ENCODE measurements at places on chromosomes 5 and 9.

DNA sequence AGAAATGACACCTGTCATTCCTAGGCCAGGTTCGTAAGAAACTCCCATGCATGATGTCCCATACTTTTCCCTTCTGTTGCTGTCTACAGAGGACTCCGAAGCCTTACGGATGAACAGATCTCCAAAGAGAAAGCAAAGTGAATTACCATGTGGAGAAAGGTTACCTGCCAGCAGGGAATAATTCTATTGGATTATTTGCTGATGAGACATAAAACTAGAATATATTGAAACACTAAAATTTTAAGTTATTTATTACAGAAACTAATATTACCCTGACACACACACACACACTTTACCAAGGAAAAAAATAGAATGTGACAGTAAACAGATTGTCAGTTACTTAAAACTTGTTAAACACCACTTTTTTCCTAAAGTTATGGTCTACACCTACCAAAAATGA, 452.7 kb upstream of the DAB2 start:
- no peak for DNase-seq

GRCh38 chr5:103402851-103403250, 144.3 kb downstream of the MACIR start:
- DNase-seq: no peak

DNA sequence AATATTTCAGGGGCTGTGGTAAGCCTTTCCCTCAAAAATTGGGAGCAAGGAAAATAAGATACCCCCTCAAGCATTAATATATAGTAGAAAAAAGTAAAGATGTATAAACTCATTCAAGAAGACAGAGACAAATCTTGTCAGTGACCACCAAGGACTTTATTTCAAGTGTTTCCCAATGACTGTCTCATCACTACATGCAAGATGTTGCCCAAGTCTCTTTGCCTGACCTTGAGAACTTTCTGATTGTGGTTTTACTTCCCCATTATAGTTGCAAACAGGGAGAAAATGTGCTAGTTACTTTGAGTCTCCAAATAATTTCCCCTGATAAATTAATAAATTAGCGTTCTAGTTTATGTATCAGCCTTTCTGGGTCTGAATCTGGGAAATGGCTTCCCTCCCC, 4.0 kb upstream of the SLC46A2 start:
- no peak for DNase-seq

DNA sequence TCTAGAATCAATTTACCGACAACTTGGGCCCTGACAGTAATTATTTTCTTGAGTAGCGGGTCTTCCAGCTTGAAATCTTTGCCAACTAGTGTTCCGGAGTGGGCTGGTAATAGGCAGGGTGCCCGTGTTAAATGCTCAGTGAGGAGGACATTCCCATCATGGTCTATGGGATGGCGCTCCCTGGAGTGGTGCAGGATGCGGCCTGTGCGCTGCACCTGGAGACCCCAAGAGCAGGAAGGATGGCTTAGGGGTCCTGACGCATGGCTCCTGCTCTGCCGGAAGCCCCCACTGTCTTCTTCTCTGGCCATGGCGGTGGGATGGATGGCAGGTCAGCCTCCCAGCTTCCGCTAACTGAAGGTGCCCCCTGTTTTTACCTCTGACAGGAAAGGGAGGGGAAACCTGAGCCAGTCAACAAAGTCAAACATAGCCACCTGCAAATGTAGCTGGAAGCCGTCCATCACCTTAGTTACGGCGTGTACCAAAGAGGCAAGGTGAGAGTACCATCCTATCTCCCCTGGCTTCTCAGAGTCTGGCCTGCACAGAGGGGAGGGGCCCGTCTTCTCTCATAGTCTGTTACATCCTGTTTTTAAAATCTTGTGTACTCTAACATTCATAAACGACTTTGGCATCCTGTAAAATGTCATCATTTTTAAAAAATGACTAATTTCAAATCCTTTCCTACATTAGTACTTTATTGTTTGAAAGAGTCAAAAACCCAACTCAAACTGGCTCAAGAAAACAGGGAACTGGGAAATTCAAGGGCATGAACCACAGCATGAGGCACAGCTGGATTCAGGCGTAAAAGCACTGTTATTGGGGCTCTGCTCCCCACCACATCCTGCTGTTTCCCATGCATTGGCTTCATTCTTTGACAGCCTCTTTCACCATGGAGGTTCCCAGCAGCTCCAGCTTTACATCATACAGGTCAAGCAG, 28.5 kb upstream of the UNC5A start:
- DNase-seq: no peak

GRCh38 chr9:130843049-130843908, 8.2 kb downstream of the ABL1 start:
- no peak for DNase-seq

- no peak for DNase-seq
Observed at GRCh38 chr5:18652404-18653215, 1018.4 kb downstream of the TAF11L14 start.

DNA sequence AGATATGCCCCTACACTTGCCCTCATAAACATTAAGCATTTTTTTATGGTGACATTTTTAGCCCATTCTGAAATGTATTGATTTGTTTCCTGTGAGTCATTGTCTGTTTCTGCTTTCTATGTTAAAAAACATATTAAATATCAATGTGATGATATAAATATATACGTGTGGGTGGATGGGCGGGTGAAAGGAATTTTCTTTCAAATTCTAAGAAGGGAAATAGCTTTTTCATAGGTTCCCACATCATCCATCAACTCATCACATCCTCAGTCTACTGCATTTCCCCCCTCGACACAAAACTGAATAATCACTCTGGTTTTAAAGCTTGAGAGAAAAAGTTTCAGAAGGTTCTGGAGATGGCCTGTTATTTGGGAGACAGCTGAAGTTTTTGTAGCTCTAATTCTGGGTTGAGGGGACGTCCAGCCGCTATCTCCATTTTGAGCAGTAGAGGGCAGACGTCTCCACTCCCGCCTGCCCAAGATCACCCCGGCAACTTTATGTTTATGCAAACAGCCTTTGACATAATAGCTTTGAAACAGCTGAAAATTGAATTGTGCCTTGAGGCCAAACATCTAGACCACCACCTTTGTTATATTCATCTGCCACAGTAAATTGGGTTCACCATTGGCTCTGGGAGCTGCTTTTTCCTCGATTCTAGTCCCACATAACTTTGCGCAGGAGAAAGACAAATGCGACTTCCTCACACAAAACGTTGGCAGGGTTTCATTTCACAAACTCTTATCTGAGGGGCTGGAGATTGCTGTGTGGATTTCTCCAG, 216.2 kb upstream of the CLINT1 start:
- DNase-seq: no peak

DNA sequence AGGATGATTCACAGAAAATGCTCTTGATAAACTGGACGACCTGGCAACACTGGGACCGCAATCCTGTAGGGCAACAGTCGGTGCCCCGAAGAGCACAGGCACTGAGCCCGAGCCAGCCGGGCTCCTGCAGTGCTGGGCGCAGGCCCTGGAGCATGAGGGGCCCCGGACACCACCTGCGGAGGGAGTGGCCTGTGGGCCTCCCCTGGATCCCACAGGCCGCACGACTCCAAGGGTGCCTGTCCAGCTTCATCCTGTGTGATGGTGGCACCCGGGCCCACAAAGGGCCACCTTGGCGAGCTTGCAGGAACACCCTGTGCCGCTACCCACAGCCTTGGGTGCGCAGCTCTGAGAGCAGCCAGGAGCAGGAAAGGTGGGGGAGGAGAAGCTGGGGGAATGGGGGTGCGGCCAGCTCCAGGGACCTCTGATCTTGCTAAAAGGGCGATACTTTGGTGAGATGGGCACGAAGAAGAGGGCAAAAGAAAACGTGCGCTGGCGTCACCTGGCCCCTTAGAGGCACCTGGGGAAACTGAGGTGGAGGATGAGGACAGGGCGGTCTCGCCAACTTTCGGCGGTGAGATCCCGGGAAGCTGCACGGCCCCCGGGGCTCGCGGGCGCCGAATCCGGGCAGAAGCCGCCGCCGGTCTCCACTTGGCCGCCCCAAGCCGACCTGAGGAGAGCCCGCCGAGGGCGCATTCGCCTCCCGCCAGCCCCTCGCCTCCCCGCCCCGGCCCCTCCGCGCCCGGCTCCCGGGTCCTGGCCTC, 722 bp downstream of the TBC1D9B start:
- no peak for DNase-seq

- DNase-seq: no peak
Observed at GRCh38 chr5:56632939-56633338, 182.4 kb upstream of the MAP3K1 start.

DNA sequence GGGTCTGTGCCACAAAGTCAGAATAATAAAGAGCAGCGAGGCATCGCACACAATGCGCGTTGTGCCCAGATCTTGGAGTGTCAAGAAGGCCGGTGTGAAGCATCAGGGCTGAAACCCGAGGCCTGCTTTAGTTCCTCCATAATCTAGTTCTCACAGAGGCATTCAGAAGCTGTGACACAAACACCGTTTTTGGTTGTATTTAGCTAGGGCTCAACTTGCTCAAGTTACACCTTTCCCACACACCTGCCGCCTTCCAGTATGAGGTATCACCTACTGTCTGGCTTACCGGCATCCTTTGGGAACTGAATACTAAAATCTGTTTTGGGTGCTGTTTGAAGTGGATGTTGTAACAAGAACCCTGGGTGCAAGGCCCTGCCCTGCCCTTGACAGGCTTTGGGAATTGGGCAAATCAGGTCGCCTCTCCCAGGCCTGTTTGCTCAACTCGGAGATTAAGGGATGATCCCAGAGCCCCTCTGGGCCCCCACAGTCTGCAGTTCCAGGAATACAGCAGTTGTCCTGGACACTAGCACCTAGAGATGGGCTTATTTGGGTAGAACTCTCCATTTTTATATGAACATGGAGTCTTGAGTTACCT, 27.0 kb downstream of the SLC25A25 start:
- no peak for DNase-seq

- no peak for DNase-seq
Observed at GRCh38 chr5:33690374-33691135, 201.2 kb downstream of the ADAMTS12 start.

- DNase-seq: no peak
Observed at GRCh38 chr9:36818965-36819870, 214.8 kb downstream of the PAX5 start.

GRCh38 chr9:127154390-127155191, 32.2 kb upstream of the ANGPTL2 start:
- DNase-seq: no peak

DNA sequence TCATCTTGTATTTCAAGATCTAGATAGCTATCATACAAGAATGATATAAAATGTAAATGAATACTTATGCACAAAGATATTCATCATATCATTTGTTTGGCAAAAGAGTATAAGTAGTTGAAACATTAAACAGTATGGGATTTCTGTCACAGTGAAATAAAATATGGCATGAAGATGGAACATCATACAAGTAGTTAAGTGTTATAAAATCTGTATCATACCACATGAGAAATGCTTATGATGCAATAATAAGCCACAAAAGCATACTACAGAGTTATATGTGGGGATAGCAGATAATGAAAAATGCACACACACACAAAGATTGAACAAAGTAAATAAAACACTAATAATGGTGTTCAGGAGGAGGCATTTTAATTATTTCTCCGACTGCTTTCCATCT, 838.0 kb upstream of the DMAC1 start:
- DNase-seq: no peak

GRCh38 chr9:77020413-77021290, 1.2 kb downstream of the FOXB2 start:
- DNase-seq: no peak

GRCh38 chr9:1514776-1515363, 464.7 kb downstream of the DMRT2 start:
- no peak for DNase-seq
